ENCODE measurements at places on chromosomes 7 and 10.

DNA sequence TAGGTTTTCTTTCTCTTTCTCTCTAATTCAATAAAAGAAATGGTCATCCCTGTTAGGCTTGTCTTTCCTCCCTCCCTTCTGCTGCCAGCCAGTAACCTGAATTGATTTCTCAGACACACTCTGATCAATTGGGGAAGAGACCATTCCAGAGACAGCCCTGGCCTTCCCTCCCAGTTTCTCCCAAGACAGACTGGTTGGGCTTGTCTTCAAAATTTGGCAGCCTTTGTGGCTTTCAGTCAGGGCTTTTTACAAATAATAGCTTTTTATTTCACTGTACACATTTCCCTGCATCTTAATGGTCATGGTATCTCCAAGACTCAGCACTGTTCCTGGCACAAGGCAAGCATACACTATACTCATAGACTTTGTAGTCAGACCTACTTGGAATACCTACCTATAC, 33.9 kb downstream of the BCAP29 start:
- DNase-seq: no peak

DNA sequence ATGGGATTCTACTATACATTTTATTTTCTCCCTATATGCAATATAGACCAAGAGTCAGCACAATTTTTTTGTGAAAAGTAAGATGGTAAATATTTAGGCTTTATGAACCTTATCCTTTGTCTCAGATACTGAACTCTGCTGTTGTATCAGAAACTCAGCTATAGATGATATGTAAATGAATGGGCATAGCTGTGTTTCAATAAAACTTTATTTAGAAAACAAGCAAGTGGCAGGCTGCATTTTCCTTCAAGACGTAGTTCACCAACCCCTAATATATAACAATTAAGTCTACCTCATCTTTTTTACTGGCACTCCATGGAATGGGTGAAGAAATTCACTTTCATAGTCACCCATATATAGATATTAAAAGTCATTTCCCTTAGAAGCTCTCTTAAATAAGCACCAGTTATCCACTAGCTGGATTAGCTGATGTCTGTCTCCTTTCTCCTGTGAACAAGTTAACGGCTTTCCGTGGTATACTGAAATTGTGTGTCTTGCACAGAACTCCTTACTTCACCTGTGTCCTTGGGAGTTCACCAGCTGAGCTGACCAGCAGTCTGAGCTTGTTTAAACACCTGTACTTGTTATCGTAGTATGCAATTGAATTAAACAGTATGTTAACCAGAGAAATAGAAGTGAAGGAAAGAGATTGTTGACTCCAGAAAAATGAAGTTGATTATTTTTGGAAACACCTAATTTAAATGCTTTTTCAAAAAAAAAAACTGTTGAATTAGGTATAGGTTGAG, 770.6 kb downstream of the KCNMA1 start:
- DNase-seq: no peak

GRCh38 chr10:96701265-96701664, 19.0 kb downstream of the PIK3AP1 start:
- DNase-seq: no peak

GRCh38 chr7:103369432-103369831, 22.0 kb downstream of the PSMC2 start:
- DNase-seq: no peak

DNA sequence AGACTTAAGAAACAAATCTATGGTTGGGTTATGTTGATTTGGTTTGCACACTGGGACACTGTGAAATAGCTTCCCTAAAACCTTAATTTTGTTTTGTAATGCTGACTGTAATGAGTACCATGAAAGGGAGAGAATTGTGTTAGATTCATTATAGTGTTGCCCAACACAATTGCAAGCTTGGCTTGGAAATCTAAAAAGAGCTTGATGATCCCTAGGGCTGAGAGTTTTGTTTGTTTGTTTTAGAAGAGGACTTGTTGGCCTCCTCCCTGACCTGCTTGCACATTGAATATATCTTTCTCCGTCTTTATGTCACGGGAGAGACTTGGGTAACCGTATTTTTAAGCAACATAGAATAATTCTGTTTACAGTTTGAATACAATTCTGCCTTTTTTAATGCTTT, 410.1 kb downstream of the ARL4A start:
- no peak for DNase-seq

GRCh38 chr7:140005754-140006503, 56.8 kb downstream of the PARP12 start:
- DNase-seq: no peak

- peak; percentile 92 for DNase-seq
These were observed 46.2 kb downstream of the BAIAP2L1 start for GRCh38 chr7:98354511-98355249.

DNA sequence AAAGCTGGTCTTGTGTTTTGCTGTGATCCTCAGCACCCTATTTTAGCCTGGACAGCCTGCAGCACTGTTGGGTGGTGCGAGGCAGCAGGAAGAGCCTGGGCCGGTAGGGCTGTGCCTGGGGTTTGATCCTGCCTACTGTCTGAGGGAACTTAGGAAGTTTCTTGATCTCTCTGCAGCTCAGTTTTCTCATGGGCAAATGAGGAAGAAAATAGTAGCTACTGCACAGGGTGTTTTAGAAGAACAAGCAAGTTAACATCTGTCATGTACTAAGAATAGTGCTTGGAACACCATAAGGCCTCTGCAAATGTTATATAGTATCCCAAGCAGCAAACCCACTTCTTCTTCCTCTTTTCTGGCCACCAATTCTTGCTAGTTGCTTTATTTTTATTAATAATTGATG, 12.0 kb upstream of the AGR2 start:
- DNase-seq: no peak

DNA sequence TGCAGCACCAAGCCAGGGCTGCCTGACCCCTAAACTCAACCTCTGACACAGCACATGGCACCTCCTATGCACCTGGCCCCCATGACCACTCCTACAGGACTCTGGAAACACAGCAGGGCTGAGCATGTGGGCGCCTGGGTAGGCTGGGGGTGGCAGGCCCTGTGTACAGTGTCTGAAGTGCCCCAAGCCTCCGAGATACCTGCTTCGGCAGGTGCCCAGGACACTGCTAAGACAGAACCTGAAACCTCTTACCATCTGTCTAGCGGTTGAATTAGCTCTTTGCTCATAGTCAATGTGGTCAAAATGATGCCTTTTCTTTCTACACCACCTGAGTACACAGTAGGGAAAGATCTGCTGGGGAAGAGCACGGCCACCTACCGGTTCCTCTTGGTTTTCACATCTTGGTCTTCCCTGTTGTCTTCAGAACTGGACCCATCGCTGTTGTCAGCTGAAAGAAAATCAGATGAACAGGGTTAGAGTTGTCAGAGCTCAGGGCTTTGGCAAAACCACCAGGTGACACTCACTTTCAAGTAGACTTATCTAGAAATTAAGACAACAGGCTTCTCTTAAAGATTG, 177.4 kb downstream of the TCERG1L start:
- DNase-seq: no peak

- DNase-seq: no peak
These were observed 12.6 kb upstream of the ARL4A start for GRCh38 chr7:12674861-12675260.

GRCh38 chr10:110724116-110724921, 80.2 kb downstream of the RBM20 start:
- no peak for DNase-seq

DNA sequence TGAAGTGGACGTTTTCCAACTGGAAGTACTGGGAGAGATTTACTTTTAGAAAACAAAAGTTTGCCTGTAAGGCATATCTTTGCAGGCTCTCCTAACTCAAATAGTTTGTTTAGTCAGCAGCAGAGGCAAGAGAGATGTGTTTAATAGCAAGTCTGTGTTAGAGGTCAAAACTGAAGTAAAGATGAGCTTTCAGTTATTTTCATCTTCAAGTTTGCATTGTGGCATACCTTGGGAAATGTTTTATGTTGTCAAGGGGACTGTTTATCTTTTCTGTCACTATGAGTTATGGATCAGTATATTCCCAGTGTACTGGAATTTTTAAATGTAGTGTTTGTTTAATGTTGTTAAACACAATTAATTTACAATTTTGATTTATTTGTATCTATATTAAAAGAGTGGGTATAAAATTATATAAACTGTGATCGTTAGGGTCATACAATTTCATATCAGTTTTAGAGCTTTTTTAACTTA, 169.7 kb upstream of the PPP1R3A start:
- no peak for DNase-seq

DNA sequence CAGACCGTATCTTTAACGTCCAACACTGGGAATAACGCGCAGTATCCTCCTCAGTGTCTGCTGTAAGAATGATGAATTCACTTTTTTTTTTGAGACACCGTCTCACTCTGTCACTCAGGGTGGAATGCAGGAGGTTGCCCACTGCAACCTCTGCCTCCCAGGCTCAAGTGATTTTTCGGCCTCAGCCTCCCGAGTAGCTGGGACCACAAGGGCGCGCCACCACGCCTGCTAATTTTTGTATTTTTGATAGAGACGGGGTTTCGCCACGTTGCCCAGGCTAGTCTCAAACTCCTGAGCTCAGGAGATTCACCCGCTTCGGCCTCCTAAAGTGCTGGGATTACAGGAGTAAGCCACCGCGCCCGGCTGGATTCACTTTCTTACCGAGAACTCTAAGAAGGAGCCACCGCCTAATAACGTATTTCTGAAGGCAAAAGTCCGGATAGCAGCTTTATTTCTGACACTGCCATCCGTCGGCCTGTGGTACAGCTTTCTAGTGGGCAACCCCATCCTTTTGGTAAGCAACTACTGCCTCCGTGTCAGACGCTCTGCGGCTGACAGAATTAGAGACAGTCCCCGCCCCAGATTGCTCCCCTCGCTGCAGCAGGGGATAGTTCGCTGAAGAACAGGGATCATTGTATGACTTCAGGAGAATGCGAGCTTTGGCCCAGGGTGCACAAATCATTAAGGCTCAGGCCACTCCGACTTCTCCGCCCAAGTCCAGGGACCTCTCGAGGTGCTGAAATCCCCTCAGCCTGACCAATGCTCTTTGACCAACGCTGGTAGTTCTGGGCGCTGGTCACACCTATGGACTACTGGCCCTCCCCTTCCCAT, 662 bp downstream of the POLR3A start:
- DNase-seq: peak; percentile 22

- DNase-seq: no peak
These were observed 165.9 kb upstream of the MYO3A start for GRCh38 chr10:25768167-25768566.

DNA sequence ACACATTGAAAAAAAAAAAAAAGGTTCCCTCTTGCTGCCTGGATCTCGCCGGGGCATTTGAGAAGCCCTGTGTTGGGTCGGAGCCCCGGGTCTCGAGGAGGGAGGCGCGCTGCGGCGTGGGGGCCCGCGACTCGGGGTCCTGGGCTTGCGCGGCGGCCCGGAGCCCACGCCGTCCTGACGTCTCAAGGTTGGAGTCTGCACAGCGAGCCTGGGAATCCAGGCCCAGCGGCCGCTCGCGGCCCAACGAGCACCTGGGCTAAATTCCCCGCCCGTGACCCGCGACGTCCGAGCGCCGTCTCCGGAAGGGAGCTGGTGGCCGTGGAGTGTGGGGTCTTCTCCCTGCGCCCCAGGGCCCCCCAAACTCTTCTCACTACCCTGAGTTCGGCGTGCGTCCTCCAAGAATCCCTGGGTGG, 1.4 kb upstream of the CTBP2 start:
- no peak for DNase-seq

- no peak for DNase-seq
These were observed 9.6 kb downstream of the TPK1 start for GRCh38 chr7:144826208-144826607.

DNA sequence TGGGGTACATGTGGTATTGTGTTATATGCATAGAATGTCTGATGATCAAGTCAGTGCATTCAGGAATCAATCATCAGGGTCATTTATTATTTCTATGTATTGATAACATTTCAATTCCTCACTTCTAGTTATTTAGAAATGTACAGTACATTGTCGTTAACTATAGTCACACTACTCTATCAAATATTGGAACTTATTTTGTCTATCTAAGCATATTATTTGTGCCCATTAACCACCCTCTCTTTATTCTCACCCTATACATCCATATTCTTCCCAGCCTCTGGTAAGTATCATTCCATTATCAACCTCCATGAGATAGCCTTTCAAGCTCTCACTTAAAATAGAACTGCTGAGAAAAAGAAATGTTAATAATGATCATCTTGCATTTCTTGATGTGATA, 596.5 kb upstream of the POT1 start:
- DNase-seq: no peak

DNA sequence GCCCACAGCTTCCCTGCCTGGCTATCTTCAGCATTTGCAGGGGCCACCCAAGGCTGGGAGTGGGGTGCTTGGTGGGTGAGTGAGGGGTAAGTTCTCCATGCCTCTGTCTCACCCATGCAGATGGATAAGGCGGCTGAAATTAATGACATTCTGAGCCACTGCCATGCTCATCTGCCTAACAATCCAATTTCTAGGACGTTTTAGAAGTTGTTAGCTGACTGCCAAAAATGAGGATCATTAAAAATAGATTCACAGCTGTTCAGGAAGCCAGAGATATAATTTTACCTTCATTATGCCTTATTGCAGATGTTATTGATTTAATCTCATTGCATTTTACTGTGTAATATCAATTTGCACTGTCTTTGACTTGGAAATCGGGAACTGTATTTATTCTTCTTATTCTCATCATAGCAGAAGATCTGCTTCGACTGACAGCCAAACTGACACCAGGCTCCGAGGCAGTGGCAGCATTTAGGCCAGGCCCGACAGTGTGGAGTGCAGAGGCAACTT, 334.4 kb upstream of the NPVF start:
- no peak for DNase-seq

- DNase-seq: no peak
These were observed 25.8 kb downstream of the POLL start for GRCh38 chr10:101562231-101562630.

DNA sequence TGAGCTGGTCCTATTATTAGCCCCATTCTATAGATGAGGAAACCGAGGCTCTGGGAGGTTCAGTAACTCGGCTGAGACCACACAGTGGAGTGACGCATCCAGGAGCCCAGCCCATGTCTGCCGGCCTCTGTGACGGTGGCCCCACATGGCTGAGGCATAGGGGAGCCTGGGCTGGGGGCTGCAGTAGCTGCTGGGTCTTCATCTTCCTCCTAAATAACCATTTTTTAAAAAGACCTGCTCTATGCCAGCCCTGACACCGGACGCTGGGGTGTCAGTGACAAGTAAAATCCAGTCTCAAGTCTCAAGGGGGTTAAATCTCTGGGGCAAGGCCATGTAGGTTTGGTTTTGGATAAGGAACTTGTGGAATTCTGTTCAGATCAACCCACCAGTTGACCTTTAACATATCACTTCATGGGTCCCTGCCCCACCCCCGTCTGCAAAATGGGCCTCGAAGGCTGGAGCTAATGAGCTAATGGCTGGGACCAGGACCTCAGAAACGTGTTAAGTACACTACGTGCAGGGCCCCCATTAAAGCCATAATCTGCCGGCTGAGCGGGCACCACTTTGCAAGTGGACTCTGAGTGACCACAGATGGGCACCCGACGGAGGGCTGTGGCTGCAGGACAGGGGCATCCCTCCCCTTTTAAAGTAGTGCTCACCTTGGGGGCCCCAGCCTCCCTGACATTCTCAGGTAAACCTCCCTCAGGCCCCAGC, 136.5 kb upstream of the UNC5B start:
- DNase-seq: no peak

- DNase-seq: no peak
These were observed 73.1 kb upstream of the ADAM12 start for GRCh38 chr10:126461289-126461940.
